ENCODE measurements at places on chromosomes 5 and 9.

DNA sequence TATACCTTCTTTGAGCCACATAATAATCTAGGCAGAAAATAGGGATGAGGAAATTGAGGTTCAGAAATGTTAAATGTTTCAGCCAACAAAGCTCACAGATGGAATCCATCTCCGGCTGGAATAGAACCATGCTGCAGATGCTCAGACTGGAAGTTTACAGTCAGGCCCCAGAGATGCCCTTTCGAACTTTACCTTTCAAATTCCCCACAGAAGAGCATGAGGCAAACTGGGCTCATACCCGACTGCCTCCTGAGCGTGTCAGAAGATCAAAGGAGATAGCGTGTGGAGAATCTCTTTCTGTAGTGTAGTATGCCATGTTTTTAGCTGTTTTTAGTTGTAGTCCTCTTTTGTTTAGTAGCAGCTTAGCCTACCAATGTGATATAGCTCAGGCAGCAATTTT, 72.0 kb upstream of the DAP start:
- no peak for DNase-seq

DNA sequence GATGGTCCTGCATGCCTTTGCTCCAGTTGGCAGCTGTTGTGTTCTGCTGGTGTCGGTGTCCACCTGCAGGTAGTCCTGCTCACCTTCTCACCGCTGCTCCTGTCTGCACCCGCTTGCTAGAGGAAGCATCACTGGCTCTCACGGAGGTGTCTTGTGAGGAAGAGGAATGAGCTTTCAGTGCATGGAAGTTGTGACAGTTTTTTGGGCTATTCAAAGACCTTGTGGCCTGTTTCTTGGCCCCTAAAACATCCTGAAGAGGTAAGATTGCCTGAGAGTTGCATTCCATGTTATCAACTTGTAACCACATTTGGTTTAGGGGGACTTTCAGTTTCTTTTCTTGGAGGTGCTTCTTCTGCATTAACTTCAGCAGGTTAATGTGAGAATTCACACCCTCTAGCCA, 85.6 kb downstream of the MACROH2A1 start:
- DNase-seq = no peak

- no peak for DNase-seq
Measured at GRCh38 chr9:69190086-69190862, 16.2 kb downstream of the TJP2 start.

DNA sequence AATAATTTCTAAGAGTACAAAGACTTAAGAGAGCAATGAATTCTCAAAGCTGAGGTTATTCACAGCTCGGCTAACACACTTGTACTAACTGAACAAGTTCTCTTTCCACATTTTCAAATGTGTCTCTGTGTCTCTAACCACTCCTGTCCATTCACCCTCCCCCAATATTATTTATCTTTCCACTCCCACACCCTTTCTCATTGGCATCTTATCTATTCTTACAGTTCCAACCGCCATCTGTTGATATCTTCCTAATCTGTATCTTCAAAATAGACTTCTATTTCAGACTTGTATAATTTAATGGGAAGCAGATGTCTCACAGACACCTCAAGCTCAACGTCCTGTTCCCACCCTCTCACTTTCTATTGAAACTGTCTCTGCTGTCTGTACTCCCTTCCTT, 205.9 kb downstream of the ANXA1 start:
- DNase-seq = no peak

DNA sequence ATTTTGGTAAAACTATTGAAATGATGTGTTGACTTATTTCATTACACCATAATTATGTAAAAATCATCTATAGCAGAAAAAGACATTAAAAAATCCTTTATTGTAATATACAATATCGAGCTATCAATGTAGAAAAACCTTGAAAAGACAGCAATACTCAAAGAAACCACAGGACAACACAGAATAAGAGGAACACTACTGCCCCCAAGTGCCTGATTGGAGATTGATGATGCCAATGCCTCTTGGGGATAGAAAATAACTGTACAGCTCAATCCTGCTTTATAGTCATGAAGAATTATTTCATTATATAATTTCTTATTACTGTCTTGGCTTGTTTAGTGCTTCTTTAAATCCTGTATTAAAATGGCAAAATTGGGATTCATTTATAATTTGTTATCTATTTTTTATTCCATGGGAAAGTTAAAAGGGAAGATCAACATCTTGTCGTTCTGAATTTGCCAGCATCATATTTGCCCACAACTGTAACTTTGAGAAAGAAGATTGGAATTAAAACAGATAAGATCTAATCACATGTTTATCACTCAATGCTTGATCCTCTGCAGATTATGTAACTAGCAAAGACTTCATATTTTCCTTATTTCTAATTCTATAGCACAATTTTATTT, 337.5 kb downstream of the CDH9 start:
- no peak for DNase-seq

GRCh38 chr5:54959673-54960418, 25.5 kb downstream of the ESM1 start:
- no peak for DNase-seq

DNA sequence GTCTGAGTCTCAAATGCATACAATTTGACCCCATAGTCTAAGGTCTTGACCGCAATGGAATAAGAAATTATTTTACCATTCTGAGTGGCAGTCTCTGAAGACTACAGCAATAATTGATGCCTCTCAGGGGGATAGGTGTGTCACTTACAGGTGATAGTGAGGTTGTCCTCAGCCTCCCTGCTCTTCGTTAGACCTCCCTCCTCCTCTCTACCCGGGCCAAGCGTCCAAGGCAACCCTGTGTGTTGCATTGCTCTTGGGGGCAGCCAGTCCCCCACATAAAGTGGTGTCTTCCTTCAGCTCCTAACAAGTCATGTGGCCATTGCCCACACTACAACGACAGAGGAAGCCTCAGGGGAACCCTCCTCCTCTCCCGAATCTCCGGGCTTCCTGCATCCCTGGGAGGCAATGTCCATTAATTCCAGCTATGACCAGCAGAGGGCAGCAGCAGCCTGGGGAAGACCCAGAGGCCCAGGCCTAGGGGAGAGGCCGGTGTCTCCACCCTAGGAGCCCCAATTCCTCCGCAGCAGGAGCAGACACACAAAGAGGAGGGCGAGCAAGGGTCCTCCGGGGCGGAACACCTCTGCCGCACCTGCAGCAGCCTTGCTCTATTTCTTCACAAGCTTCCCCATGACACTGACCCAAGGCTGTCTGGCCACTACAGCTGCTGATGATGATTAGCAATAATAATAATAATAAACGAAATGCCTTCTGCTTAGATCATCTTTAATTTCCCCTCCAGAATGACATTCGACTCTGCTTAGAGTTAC, 134.8 kb downstream of the KCNIP1 start:
- DNase-seq = no peak

DNA sequence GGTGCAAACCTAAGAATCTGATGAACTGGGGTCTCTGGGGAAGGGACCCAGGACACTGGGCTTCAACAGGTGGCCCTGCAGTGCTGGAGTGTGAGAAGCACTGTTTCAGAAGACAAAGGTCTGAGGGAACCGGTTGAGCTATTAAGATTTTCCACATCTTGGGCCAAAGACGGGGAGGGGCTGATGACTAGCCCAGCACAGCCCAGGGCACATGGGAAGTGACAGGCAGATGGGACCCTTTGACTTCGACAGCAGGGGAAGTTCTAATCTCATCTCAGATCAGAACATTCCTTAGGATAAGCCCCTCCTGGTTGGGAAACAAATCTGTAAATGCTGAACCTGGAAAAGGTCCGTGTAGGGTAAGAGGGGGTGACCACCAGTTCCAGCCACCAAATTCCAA, 67.4 kb downstream of the RAPGEF1 start:
- no peak for DNase-seq

GRCh38 chr9:21995006-21995665, 545 bp downstream of the CDKN2B-AS1 start:
- DNase-seq = peak; percentile 60

DNA sequence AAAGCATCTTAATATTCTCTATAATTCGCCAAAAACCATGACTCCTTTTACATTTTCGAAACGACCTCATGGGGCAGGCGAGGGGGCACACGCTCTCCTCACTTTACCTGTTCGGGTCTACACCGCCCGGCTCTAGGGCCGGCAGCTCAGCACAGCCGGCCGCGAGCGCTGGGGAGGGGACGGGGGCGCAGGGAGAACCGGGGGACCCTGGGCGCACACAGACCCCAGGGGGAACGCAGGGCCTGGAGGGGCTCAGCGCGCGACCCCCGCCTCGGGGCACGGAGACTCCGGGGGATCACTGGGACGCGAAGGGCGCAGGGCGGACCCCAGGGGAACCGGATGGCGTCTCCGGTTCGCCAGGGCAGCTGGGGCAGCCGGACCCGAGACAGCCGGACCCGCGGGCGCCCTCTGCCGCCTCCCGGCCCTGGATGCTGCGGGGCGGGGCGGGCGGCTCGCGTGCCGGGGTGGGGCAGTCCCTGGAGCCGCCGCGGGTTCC, at the start of gene AHRR:
Gene AHRR (plus strand): TSS at position 485 of the 496 bp plus-strand sequence. CDS start 22,189 bp downstream, outside the sequence.
- DNase-seq = no peak

DNA sequence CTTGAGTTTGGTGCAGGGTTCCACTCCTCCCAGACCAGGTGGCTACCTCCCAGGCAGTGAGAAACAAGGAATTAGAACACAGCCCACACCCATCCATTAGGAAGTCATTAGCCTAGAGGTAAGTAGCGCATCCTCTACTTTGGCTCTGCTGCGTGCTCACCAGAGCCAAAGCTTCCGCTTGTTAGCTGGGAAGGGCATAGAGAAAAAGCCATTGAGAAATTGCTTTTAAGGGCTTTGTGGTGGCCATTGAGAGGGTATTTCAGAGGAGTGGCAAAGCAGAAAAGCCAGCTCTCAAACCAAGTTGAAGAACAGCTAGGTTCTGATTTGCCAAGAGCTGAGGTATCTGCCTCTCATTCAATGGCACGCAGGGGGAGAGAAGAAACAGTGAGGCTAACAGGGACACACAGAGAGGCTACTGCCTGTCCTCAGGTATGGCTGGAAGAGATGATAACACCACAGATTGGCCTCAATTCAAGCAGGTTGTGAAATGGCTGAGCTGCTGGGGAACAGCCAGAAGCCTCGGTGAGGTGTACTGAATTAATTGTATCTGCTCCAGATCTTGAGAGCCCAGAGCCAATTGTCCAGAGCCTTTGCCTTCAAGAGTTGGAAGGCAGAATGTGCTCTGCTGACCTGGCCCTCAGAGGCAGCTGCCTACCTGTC, 119.4 kb downstream of the NTRK2 start:
- DNase-seq = no peak

DNA sequence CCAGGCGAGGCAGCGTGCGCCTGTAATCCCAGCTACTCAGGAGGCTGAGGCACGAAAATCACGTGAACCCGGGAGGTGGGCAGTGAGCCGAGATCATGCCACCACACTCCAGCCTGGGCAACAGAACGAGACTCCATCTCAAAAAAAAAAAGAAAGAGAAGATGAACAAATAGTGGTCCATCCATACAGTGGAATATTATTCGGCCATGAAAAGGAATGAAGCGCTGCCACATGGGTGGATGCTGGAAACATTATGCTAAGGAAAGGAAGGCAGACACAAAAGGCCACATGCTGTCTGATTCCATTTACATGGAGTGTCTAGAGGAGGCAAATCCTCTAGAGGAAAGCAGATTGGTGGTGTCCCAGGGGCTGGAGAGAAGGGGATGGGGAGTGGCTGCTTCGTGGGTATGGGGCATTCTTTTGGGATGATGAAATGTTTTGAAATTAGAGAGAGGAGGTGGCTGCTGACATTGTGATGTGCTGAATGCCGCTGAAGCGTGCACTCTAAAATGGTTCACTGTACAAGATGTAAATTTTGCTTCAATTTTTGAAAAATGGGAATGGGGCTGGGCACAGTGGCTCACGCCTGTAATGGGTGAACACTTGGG, 17.0 kb downstream of the PLPP7 start:
- DNase-seq = no peak

GRCh38 chr5:128665747-128666355, 127.8 kb upstream of the FBN2 start:
- no peak for DNase-seq

GRCh38 chr5:102196481-102196880, 99.6 kb downstream of the SLCO4C1 start:
- no peak for DNase-seq

GRCh38 chr9:107755246-107755645, 265.7 kb upstream of the KLF4 start:
- DNase-seq = no peak

DNA sequence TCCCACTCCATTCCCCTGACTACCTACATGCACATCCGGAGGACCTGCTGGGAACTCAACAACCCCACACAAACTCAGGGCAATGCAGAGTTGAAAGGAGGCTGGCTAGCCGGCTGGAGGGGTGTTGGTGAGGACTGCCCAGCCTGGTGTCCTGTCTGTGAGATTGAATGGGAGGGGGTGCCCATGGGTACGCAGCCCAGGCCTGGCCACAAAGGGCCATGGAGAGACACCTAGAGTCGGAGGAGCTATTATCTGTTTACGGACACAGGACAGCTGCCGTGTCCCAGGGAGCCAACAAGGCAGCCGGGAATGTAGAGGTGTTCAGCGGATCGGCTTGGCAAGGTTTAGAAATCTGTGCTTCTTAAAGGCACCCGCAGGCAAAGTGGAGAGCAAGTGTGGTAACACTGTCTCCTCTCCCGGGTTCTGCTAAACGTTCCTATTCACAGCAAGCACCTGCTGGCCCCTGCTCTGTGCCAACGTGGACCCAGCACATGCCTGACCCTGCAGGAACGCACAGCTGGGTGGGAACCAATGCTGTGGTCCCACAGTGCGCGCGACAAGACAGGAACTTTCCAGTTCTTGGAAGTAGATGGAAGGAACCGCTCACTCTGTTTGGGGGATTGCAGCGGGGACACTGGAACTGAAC, 166.7 kb downstream of the DAB2IP start:
- no peak for DNase-seq

DNA sequence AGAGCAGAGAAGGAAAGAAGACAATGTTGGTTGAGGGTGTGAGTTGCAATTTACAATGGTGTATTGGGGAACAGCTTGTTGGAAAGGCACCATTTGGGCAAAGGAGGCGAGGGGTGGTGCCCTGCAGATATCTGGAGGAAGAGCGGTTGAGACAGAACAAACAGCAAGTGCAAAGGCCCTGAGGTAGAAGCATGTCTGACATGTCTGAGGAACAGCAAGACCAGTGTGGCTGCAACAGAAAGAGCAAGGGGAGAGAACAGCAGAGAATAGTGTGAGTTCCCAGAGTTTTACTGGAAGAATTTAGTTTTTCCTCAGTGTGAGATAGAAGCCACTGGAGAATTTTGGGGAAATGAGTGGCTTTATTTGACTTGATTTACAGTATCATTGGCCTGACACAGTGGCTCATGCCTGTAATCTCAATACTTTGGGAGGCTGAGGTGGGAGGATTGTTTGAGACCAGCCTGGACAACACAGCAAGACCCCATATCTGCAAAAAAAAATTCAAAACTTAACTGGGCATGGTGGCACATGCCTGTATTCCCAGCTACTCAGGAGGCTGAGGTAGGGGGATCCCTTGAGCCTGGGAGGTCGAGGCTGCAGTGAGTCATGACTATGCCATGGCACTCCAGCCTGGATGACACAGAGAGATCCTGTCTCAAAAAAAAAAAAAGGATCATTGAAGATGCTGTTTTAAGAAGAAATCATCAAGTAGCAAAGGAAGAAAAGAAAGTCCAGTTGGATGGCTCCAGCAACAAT, 13.6 kb downstream of the CMBL start:
- DNase-seq = no peak

DNA sequence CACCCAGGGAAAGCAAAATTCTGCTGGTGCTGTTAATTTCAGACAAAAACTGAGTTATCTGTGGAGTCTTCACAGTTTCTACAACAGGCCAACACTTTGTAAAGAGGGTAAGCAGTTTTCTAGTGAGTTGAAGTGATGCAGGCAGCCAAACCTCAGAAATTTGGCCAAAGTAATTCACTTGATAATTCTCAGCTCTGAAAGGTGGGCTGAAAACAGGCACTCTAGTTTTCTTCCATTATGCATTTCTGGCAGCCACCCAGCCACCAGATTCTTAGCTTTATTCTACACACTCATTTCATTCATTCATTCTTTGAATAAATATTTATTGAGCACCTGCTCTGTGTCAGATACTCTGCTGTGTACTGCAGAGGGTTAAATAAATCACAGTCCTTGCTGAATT, 184.2 kb downstream of the RAB3C start:
- DNase-seq = no peak
